ENCODE measurements at places on chromosomes 12 and 14.
A peak's percentile ranks its signal among the peaks of the same experiment; 100 is the strongest.

GRCh38 chr12:103839103-103839502 is 1.9 kb downstream of the NT5DC3 start:
- no peak for DNase-seq

GRCh38 chr12:80189241-80189640 is 89.9 kb downstream of the OTOGL start:
- peak; percentile 57 for DNase-seq

GRCh38 chr12:107912421-107913004 is 138.0 kb downstream of the ASCL4 start:
- peak; percentile 2 for DNase-seq

DNA sequence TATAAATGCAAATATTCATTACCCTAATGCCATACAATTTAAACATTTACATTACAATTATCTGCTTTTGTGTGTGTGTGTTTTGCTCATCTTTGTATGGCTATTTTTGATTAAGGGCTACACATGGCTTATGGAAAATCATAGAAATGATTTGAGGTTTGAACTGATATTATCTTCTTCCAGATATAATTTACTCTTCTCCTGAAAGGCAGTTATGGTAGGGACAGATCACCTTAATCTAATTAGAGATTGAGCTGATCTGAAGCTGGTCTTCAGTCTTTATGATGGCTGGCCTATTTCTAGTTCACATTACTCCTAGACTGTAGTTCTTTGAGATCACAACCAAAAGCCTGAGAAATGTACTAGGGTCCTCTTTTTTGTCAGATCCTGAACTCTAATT is 15.6 kb downstream of the ABHD12B start:
- DNase-seq: no peak

- DNase-seq: peak; percentile 38
These were observed at the start of gene PMCH for GRCh38 chr12:102197789-102198188. Gene PMCH (minus strand): TSS chr12:102197833. CDS start chr12:102197770, 63 bp downstream.

GRCh38 chr12:89517720-89518119 is 6.9 kb downstream of the GALNT4 start:
- DNase-seq: no peak

- no peak for DNase-seq
These were observed 34.4 kb upstream of the CRY1 start for GRCh38 chr12:107127482-107128430.

DNA sequence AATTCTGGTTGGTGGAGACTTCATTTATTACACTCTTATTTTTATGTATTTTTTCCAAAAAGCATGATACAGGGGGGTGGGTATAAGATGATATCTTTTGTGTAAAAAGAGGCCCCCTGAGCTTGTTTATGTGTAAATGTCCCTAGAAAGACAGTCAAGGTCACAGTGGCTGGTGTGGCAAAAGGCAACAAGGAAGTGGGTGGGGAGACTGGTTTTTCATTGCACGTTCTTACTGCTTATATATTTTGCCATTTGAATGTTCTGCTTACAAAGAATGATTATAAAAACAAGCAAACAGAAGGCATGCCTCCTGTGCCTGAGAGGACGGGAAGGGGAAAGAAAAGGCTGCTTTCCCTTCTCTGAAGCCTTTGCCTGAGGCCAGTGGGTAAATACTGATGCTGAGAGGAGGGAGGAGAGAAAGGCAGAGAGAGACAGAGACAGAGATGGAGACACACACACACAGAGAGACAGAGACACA is 24.1 kb upstream of the ADIPOR2 start:
- no peak for DNase-seq

DNA sequence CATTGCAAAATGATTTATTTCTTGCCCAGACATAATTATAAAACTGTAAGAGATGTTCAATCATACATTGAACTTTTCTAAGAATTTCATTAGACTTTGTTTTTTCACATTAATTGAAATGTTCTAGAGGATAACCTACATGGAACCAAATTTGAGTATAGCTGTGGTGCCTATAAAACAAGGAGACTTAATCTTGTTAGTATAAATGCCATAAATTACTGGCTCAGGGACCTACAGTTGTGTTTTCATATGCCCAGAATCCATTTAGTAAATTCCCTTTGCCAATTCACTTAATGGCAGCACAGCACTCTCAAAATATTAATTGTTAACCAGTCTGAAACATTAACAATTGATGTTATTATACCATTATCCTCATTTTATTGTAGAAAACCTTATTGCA is 488.5 kb downstream of the NELL2 start:
- no peak for DNase-seq

DNA sequence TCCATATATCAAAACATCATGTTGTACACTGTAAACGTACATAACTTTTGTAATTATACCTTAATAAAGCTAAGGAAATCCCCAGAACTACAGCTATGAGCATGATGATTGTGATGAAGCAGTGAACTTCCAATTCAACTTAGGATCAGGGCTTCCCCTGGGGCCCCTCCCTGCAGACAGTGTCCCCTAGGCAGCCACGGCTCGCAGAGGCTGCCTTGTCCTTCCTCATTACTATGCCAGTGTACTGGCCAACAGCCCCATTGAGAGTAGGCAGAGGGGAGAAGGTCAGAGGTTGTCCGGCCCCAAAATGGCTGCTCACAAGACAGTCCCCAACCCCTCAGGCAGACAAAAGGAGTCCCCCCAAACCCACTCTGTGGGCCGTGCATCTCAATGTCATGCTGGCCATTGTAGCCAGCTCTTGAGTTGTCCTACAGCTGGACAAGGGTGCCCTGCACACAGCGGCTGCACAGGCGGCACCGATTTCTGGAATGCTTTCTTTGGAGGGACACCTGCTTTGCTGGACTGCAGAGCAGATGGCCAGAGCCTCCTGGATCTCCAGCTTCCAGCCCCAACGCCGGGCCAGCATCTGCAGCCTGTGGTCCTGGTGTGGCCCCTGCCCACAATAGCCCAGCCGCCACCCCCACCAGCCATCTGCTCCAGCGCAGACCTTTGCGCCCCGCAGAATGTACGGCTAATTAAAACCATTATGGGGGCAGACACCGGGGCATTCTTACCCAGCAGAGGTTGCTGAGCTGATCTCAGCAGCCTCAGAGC is 46.1 kb downstream of the NIN start:
- DNase-seq: no peak

GRCh38 chr14:87869619-87870583 is 123.1 kb downstream of the GALC start:
- DNase-seq: peak; percentile 40

DNA sequence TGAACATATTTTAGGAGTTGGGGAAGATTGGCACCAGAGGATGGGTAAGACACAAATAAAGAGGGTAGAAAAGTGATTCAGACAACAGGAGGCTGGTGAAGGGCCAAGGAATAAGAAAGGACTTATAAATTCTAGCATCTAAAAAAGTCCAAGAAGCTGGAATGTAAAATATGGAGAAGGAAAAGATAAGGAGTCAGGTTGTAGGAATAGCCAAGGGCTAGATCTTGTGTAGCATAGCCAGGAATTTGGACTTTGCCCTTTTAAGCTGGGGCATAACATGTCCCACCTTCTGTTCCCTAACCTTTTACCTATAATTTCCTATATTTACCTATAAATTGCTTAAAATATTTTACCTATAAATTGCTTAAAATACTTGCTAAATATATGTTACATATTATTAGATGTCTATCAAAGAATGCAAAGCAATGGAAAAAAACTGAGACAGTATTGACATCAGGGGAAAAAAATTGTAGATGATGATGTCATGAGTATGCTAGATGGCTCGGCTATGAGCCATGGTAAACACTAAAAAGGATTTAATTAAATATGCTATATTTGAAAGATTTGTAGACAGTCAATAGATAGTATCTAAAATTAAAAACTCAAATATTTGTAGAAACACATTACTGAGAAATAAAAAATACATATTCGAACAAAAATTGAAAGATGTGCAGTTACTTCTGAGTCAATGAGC is 99.7 kb upstream of the PLEKHG7 start:
- peak; percentile 20 for DNase-seq

- DNase-seq: no peak
These were observed 91.0 kb upstream of the MED13L start for GRCh38 chr12:116368196-116369194.

- no peak for DNase-seq
These were observed 38.1 kb downstream of the ESRRB start for GRCh38 chr14:76413962-76414600.

GRCh38 chr12:43011383-43011926 is 421.9 kb upstream of the PRICKLE1 start:
- no peak for DNase-seq

DNA sequence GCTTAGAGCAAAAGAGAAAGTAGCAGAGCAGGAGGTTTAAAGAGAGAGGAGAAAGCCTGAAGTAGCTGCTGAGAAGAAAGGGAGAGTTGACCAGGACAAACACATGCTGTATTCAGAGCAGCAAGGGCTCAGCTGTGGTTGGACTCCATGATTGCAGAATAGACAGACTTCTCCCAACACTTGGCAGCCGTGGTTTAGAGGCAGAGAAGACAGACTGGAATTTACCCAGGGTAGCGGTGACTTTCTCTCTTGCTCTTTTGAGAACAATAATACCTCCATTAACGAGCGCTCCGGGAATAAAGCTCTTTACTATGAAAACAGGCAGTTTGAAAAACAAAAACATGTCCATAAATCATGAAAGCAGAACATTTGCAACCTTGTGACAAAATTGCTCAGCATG is 21.4 kb upstream of the IGF1 start:
- peak; percentile 4 for DNase-seq

GRCh38 chr12:32545413-32545980 is 133.6 kb upstream of the DNM1L start:
- no peak for DNase-seq

DNA sequence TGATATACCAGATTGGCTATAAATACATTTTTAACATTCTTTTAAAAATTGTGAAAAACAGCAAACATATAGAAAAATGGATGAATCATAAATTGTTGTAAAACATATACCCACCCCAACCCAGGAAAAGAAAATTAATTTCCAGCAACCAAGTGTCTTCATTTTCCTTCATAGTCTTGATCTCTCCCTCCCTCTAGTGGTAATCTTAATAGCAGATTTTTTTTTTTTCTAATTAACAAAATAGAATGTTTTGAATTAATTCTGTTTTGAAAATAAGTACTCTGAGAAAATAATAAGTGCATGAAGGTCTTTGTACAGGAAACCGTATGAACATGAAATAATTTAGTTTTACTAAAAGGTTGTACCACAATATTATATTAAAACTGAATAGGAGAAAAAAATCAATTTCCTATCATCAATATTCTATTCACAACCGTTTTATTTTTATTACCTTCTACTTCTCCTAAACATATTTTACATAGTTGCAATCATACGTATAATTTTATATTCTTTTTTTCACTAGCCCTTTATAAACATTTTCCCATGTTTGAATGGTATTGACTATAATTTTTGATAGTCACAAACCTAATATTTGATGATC is 7.0 kb downstream of the ETNK1 start:
- DNase-seq: no peak

- DNase-seq: no peak
These were observed 1.9 kb downstream of the ARHGDIB start for GRCh38 chr12:14959463-14959862.

DNA sequence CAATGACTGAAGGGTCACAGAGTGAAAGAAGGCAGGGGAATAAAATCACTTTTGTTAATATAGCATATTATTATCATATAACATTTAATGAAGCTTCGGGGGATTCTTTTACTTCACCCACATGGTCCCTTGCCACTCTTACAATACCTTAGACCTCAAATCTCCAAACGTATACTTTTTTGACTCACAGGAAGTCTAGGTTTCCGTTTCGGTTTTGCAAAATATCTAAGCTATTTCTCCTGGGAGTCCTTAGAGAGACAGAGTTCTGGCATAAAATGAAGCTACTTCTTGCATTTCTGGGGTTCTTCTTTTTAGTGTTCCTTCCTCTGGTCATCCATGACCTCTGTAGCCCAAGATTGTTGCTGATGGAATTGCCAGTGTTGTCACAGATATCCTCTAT is 590.5 kb upstream of the ATP2B1 start:
- no peak for DNase-seq

DNA sequence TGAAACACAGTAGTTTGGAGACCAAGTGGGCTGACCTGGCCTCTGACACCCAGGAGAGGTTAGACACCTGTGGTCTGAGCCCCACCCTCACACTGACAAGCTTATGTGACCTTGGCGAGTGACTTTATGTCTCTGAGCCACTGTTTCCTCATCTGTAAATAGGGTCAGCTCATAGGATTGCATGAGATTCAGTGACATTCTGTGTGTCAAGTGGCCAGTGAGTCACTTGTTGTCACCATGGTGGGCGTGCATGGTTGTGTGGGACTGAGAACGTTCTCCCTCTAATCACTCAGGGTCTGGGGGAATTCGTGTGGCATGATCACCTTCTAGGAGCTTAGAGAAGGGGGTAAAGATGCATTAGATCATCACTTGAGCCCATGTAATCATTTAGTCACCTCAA is 146.4 kb downstream of the PHETA1 start:
- DNase-seq: no peak

- DNase-seq: no peak
These were observed 55.5 kb upstream of the PCED1B start for GRCh38 chr12:47023953-47024352.

DNA sequence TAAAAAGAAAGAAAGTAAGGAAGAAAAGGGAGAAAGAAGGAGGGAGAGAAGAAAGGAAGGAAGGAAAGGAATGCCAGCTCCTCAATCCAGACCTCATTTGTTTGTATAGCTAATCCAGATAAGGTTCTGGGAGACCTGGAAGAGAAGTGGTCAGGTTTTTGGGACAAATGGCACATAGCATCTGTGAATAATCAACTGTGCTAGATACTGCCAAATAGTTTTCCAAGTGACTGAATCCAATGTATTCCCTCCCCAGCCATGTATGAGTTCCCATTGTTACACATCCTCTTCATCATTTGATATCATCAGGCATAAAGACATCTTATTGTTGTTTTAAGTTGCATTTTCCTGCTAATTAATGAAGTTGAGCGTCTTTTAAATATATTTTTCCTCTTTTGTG is 18.6 kb upstream of the PTGR2 start:
- peak; percentile 88 for DNase-seq

DNA sequence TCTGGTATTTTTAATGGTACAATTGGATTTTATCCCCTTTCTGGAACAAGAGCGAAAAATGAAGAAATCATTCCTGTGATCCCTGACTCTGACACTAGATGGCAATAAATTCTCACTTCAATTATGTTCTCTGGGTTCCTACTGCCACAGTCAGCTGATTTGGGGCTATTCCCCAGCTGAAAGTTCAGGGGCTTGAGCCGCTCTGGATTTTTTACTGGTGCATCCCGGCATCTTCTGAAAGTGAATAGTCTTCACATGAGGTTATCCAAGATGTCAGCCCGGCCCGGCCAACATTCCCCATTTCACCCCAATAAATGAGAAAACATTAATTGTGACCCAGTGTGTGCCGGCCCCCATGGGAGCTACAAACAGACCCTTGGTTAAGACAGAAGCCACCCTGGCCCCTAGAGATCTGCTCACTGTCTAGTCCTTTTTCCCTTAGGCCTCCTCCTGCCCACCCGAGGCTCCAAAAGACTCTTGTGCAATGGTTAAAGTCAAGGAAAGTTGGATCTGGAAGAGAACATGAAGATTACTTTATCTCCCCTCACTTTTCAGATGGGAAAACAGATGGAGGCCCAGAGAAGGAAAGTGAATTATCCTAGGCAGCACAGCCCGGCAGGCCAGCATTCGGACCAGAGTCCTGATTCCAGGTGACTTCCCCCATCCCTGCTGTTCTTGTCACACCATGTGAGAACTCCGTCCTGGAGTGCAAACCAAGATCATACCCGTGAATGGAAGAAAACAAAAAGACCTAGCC is 20.8 kb downstream of the CKAP4 start:
- peak; percentile 73 for DNase-seq

GRCh38 chr14:65784574-65784973 is 372.0 kb downstream of the FUT8 start:
- DNase-seq: no peak

Measured in astrocyte of the hippocampus (primary cell).